ENCODE measurements at places on chromosomes 11 and 22.
A peak's percentile ranks its signal among the peaks of the same experiment; 100 is the strongest.

DNA sequence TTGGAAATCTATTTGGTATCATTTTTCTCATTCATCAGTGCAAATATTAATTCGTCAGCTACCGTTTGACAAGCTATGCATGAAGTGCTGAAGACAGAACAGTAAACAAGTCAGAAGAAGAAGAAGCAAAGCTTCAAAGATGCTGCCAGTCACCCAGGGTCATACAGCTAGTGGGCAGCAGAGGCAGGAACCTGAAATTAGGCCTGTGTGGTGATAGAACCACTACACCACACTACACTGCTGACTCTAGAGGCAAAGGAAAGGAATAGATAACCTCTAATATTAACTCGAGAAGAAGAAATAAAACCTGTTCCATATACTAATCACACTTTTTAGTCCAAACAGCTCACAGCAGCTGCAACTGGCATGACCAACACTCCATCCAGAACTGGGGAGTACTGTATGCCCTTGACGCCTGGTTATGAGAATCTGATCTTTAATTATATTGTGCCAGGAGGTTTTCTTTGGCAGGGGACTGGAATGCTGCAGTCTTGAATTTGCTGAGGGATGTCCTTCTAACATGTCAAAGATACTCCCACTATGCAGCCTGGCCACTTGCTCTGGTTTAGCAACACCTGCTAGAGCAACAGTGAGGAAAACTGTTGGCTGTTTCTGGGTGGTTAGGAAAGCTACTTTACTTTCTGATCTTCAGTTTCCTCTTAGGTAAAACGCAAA is 73.0 kb downstream of the PAK1 start:
- no peak for DNase-seq

DNA sequence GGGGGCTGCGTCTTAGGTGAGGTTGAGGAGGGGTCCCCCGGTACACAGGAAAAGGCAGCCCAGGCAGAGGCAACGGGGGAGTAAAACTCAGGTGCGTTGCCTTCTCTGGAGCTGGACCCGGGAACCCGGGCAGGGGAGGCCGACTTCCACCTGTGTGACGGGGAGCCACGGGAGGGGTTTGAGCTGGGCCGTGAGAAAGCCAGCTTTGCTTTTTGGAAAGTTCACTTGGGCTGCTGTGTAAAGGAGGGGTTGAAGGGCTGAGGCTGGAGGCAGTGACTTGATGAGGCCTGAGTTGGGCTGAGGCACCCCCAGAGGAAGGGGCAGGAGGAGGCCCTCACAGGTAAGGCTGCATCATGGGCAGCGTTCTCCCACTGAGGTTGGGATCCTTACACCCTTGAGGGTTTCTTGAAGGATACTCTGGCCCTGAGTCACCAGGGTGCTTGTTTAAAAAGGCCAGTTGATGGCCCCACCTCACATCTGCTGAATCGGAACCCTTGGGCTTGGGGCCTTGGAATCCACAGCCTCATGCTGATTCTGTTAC is 47.2 kb downstream of the CHRDL2 start:
- DNase-seq: no peak

- no peak for DNase-seq
These were observed 25.9 kb downstream of the RBX1 start for GRCh38 chr22:40976866-40977700.

GRCh38 chr11:116233561-116233960 is 539.2 kb downstream of the BUD13 start:
- no peak for DNase-seq

- no peak for DNase-seq
These were observed 24.3 kb downstream of the SLC25A18 start for GRCh38 chr22:17587629-17588028.

DNA sequence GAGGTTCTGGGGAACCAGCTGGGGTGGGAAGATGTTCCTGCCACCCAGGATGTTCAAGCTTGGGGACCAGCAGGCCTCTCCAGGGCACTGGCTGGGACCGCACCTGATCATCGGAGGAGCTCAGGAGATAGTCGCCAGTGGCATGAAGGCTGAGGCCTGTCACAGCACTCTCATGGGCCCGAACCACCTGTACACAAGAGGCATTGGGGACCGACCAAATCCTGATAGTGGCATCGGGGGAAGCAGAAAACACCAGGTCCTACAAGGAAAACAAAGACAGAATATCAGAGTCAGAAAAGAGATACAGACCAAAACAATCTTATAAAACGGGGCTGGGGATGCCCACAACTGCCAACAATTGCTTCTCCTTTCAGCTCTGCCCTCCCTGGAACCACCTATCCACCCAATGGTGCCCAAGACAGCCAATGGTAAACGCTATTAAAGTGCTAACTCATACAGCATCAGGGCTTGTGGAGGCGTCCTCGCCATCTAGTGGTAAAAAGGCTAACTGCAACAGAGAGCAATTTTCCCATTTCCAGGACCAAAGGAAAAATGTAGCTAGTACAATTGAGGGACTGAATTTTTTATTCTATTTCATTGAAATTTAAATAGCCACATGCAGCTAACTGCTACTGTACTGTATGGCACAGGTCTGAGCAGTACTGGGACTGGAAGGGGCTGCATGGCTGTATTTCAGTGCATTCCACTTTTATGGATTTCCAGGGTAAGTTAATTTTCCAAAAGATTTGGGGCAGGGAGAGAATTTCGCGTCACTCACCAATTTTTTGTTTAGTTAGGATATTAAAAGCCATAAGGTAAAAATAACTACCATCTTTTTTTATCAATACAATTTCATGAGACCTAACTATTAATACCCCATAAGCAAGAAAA is 7.1 kb downstream of the PRPF19 start:
- DNase-seq: peak; percentile 74

DNA sequence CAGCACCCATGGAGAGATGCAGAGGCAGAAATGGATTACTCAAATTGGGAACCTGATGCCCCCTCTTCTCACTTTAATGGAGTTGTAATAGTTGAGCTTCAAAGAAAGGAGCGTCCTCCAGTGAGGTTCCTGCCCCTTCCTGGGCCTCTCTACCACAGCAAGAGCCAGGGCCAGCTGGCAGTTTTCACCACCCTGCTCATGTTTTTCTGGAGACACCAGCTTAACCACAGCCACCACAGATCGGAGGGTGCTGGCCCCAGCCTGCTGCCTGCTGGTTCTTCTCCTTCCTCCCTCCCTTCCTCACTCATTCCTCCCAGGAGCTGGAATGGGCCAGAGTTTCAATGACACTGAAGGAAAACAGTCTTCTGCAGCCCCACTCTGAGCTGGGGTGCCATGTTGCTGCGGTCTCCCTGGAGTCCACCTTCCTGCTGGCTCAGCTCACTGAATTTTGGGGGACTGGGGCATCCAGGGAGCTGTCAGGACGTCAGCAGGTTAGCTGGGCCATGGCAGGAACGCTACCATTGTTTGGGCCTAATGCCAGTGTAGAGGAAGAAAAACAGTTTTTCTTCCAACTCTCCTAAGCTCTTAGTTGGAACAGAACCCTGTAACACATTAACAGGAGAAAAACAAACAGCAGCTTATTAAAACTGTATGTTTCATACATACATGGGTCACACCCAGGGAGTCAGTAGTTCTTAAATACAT is 57.7 kb downstream of the TRAF6 start:
- DNase-seq: no peak

GRCh38 chr11:65338676-65339075 is 5.0 kb downstream of the DPF2 start:
- DNase-seq: no peak

DNA sequence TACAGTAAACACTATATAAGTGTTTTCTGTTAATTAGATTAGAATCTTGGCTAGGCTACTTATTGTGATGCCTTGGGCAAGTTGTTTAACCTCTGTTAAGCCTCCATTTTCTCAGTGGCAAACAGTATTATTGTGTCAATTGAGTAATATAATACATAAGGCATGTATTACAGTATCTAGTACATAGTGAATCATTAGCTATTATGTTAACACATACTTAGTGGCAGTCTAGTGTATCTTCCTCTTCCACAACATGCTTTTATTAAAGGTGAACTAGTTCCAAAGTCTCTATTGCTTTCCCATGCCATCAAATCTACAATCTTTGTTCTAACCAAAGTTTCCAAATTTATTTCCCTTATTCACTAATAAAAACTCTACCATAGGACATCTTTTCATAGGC is 200.9 kb downstream of the SOX6 start:
- no peak for DNase-seq

DNA sequence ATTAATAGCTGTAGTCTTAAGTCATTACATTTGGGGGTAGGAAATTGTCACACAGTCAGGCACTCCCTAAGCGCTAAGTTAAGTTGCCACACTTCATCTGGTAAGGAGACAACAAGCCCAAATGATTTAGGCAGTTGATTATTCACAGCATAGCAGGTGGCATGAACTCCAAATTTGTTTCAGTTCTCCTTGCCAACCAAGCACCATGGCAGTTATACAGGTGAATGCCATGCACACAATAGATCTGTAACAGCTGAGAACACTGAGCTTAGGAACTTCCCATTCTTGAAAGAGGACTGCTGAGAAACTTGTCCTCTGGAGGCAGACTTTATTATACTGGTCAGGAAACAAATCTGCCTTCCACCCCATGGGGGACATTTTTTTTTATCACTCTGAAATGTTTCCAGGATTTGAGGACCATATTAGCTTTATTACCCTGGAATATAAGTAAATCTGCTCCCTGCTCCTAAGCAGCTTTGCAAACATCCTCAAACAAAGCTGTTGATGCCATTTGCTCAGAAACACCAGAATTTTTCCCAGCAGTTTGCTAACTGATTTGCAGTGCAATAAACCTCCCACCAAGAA is 5.1 kb upstream of the INTS4 start:
- DNase-seq: no peak

DNA sequence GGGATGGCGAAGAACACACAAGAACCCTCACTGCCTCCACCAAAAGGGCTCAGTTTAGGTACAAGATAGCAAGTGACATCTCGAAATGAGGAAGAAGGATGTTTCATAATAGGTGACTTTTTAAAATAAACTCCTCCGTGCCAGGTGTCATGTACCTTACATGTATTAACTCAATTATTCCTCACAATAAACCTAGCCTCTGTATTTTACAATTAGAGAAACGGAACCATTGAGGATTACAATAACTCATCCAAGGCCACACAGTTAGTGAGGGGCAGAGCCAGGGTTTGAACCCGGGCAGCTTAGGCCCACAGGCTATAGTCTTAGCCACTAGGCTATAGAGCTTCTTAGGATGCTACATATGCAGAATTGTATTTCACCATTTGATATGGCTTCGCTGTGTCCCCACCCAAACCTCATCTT is 965 bp upstream of the PAMR1 start:
- DNase-seq: peak; percentile 91

DNA sequence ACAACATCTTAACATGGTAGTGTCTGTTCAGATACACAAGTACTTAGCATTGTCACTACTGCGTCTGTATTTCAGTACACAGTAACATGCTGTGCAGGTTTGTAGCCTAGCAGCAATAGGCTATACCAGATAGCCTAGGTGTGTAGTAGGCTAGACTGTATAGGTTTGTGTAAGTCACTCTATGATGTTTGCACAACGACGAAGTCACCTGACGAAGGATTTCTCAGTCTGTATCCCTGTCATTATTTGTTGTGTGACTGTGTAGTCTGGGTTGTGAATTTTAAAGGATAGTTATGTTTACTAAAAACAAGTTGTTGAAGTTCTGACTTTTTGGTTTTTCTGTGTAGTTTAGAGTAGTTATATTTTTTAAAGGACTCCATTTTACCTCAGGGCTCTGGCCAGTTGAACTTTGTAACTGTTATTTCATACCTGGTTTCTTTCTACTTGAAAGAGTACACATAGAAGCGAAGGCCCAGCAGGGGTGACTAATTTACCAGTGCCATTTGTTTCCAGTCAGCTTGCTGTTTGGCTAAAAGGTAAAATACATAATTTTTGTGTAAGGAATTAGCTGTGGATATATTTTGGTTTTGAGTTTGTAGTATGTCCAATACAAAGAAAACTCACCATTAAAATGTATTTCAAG is 72.3 kb downstream of the PPP6R3 start:
- no peak for DNase-seq

GRCh38 chr22:37433786-37434185 is 6.5 kb upstream of the ELFN2 start:
- no peak for DNase-seq

GRCh38 chr11:72578991-72579815 is 95.0 kb downstream of the PDE2A start:
- DNase-seq: no peak

DNA sequence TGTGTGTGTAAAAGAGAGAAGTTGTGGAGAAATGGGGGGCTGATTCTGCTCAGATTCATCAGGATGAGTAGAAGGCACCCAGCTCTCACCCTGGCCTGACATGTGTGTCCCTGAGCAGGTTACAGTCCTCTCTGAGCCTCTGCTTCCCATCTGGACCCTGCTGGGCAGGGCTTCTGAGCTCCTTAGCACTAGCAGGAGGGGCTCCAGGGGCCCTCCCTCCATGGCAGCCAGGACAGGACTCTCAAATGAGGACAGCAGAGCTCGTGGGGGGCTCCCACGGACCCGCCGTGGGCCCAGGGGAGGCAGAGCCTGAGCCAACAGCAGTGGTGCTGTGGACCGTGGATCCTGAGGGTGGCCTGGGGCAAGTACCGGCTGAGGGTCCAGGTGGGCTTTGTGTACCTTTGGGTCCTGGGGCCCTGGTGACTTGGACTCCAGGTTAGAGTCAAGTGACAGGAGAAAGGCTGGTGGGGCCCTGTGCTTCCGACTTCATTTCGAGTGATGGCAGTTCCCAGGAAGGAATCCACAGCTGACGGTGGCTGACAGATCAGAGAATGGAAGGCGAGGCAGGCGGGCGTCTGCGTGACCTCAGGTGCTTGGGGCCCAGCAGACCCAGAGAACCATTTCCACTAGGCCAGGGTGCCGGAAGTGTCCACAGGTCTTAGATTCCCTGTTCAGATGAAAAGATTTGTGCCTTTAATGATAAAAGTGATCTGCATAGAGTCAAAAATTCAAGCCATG is 21.9 kb downstream of the NEAT1 start:
- DNase-seq: no peak

- DNase-seq: no peak
These were observed 12.4 kb downstream of the MYH9 start for GRCh38 chr22:36375071-36375980.

- no peak for DNase-seq
These were observed 3.6 kb downstream of the SMIM38 start for GRCh38 chr11:69159150-69159852.

GRCh38 chr11:7677796-7678201 is 4.5 kb upstream of the CYB5R2 start:
- DNase-seq: peak; percentile 42

DNA sequence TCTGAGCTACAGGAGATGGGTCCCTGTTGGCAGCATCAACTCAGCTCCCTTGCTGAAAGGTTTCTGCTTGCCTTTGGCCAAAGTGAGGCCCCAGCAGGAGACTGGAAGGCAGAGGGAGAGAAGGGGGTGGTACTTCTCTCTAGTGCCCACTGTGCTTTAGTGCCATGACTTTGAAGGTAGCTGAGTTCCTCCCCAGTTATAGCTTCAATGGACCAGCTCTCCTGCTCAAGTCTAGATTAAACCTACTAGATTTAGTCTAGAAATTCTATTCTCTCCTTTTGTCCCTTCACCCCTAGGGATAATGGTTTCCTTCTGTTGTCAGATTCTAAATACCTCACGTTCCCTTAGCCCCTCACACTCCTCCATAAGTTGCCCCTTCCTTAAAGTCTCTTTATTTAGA is 119.2 kb downstream of the TIMP3 start:
- DNase-seq: no peak

GRCh38 chr11:1761110-1761856 is 2.4 kb downstream of the CTSD start:
- DNase-seq: no peak

- no peak for DNase-seq
These were observed 105.3 kb upstream of the FGF3 start for GRCh38 chr11:69924308-69925161.
